ENCODE measurements at places on chromosomes 5 and 9. TPM values are rescaled to one million over a fixed set of nuclear protein-coding genes. Genes with fewer than 3 reads are reported as not detected.
A peak's percentile ranks its signal among the peaks of the same experiment; 100 is the strongest.

DNA sequence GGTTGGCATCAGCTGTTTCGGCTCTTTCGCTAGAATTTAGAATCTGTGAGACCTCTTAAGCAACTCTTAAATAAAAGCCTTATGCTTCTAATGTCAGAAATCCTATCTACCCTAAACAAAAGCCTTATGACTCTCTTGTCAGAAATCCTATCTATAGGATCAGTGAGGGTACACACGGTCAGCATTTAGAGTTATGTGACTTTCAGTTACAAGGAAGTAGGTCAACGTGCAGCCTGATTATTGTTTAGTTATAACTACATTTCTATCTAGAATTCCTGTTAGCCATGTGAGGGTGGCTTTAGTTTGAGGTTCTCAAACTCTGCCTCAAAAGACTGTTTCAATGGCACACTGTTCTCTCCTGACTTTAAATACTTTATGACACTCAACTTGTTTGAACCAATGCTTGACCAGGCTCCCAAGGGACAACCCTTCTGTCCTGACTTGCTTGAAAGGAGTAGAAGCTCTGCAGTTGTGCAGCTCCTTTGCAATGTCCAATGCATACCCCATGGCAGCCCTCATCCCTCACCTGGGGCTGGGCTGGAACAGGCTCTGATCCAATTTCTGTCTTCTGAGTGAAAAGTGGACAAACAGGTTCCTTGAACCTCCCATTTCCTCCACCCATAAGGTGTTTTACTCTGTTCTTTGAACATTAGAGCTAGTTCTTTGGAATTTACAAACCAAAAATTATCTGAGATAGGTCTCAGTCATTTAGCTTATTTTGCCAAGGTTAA is 251.6 kb upstream of the PIK3R1 start:
- DNase-seq = no peak

GRCh38 chr5:121737120-121737519 is 114.6 kb upstream of the FTMT start:
- DNase-seq = peak; percentile 25

GRCh38 chr5:125251703-125252102 is 505.3 kb upstream of the ZNF608 start:
- DNase-seq = no peak

Gene MOB3B
- total RNA-seq = 3.7 TPM

DNA sequence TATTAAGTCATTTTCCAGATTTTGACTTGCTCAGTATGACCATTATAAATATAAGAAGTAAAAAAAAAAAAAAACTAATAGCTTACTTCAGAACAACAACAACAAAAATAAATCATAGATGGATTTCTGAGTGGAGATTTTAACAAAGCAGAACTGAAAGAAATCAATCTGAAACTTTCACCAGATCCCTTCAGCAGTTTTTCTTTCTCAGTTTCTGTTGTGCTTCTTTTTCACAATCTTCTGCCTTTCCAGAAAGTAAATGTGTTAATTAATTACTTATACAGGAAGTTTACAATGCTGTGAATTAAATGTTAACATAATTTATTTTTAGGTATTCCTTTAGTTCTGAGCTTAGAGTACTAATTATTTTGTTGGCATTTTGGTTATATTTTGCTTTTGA is 73.5 kb downstream of the CHSY3 start:
- no peak for DNase-seq

DNA sequence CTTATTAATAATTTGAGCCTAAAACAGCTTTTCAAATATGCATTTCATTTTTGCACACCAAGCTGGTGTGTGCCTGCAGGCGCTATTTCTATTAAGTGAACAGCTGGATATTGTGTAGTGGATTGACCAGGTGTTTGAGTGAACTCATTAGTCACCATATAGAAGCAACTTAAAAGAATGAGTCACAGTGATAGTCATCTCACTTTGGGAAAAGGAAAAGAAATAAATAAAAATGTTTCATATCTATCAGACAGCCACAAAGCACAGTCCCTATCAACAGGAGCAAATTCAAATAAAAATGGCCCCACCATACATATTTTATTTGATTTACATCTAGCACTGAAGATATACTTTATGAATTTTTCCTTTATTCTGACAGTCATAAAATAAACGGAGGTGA is 456.5 kb upstream of the CDH9 start:
- DNase-seq = peak; percentile 63

Gene CCDC183
- 0.26 TPM for total RNA-seq

- DNase-seq = no peak
These were observed 371.5 kb upstream of the PRR16 start for GRCh38 chr5:120092649-120093048.

- no peak for DNase-seq
These were observed 137.3 kb upstream of the RANBP3L start for GRCh38 chr5:36438765-36439561.

DNA sequence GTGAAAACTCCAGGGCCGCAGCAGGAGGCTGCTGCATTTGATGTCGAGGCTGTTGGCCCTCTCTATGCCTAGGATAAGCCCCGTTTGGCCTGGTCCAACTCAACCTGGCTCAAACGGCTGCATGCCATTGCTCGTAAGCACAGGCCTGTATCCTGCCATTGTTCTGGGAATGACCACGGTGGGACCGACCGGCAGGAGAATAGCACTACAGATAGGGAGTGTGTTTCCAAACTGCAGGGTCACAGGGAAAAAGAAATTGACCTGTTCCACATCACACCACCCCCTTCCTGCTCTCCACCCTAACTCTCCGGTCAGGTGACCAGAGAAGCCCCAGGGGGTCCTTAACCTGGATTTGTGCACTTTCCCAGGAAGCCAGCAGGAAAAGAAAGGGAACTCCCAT is 278.7 kb upstream of the KLF4 start:
- DNase-seq = no peak

GRCh38 chr9:112945620-112946208 is 55.0 kb upstream of the SLC46A2 start:
- DNase-seq = no peak

- no peak for DNase-seq
These were observed 18.9 kb downstream of the LIFR start for GRCh38 chr5:38537505-38537904.

- DNase-seq = no peak
These were observed 391.4 kb downstream of the SH3GL2 start for GRCh38 chr9:17970277-17970676.

Gene PCDHA9
- 0.25 TPM for total RNA-seq

- no peak for DNase-seq
These were observed 2.3 kb downstream of the GRIN1 start for GRCh38 chr9:137141050-137141810.

Gene IFNE
- 2.4 TPM for total RNA-seq

DNA sequence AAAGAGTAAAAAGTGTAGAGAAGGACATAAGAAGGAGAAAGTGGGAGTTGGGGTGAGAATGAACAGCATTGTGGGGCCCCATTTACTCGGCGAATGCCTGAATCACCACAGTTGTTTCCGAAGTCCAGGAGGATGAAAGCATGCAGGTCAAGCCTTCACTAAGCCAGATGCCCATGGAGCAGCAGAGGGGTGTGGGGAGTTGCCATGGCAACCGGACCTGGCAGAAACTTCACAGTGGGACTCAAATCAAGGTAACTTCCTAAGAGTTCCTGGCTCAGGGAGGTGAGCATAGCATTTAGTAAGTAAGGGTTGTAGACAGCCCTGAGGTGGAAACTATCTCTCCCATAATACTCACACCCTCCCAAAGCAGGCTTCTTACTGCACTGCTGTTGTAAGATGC is 357.1 kb downstream of the TRIM32 start:
- no peak for DNase-seq

- no peak for DNase-seq
These were observed 172.1 kb upstream of the PPP1R2B start for GRCh38 chr5:156677963-156678362.

- DNase-seq = no peak
These were observed 116.8 kb downstream of the PDZD2 start for GRCh38 chr5:31755676-31756230.

Gene MCTP1
- 29.3 TPM for total RNA-seq
